ENCODE measurements at places on chromosomes 3 and 15.

DNA sequence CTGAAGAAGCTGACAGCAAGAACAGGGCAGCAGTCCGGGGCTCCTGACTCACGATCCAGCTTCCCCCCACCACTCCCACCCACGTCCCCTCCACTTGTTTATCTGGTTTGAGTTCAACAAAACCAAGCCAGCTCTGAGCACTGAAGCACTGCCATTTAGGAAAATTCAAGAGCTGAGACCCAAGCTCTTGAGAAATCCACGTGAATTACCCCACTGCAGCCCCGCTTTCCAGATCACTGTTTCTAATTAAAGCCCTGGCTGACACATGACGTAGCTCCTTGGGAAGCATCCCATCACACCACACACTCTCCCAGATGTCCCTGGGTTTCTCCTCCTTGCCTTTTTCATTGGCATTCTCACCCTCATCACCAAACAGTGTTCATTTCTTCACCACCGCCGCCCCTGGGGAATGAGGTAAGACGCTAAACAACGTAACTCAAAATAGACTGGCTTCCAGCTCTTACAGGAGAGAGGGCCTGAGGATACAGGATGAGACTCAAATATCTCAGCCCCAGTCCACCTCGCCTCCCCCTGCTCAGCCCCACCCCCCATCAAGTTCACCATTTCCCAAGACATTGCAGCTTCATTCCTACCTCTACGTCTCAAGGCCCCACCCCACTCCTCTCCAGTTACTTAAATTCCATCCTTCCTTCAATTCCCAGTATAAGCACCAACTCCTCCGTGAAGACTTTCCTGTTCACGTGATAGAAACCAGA is 95.4 kb downstream of the SRGAP3 start:
- H3K36me3 ChIP-seq, result no peaks in the 10 kb centered on the region
- DNase-seq, result peak; percentile 69
- H3K4me3 ChIP-seq, result no peak overlapping the region

- no peak overlapping the region for H3K4me3 ChIP-seq
- H3K36me3 ChIP-seq, result no peaks in the 10 kb centered on the region
- H3K27me3 ChIP-seq, result no peaks in the 10 kb centered on the region
- H3K4me1 ChIP-seq, result peaks cover 13% of the 10 kb centered on the region
Observed at GRCh38 chr3:4419386-4419785, 47.7 kb downstream of the SUMF1 start.

DNA sequence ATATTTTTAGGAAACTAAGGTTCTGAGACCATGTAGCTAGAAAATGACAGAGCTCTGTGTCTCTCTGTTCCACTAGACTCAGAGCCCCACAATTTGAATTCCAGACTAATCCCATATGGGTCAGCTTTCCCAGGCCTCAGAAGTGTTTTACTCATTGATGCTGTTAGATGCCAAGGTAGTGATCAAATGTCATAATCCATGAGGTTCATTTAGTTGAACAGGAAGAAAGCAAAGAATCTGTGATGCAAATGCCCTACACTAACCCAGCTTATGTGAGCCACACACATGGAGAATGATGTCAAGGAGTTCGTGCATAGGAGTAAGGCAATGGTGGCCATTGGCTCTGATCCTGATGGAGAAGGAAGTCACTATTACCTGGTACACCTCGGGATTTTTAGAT is 363.4 kb upstream of the RARB start:
- no peak for DNase-seq
- no peaks in the 10 kb centered on the region for H3K27me3 ChIP-seq
- no peaks in the 10 kb centered on the region for H3K4me1 ChIP-seq
- no peak overlapping the region for H3K27ac ChIP-seq

DNA sequence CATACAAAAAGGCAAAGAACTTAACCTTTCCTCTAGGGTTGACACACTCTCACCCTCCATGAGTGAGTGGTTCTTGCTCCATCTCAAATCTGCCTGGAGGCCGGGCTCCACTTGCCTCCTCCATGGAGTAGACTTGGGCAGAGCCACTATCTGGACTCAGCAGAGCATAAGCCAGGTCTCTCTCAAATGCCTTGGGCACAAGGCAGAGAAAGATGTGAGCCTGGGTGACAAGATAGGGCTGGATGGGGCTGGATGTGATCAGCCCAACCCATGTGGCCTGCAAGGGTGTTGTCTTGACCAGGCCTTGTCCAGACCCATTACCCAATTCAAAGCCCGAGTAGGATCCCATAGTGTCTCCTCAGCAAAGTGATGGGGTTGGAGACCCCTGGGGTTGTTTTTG is 4.2 kb upstream of the RPL29 start:
- H3K27ac ChIP-seq, result no peak overlapping the region
- H3K4me3 ChIP-seq, result no peak overlapping the region
- peaks cover 3% of the 10 kb centered on the region for H3K4me1 ChIP-seq
- no peaks in the 10 kb centered on the region for H3K27me3 ChIP-seq

GRCh38 chr15:57133127-57133968 is 214.9 kb downstream of the TCF12 start:
- H3K27me3 ChIP-seq, result no peaks in the 10 kb centered on the region
- no peaks in the 10 kb centered on the region for H3K4me1 ChIP-seq
- H3K27ac ChIP-seq, result no peak overlapping the region
- H3K4me3 ChIP-seq, result no peak overlapping the region
- DNase-seq, result no peak
- H3K36me3 ChIP-seq, result no peaks in the 10 kb centered on the region

DNA sequence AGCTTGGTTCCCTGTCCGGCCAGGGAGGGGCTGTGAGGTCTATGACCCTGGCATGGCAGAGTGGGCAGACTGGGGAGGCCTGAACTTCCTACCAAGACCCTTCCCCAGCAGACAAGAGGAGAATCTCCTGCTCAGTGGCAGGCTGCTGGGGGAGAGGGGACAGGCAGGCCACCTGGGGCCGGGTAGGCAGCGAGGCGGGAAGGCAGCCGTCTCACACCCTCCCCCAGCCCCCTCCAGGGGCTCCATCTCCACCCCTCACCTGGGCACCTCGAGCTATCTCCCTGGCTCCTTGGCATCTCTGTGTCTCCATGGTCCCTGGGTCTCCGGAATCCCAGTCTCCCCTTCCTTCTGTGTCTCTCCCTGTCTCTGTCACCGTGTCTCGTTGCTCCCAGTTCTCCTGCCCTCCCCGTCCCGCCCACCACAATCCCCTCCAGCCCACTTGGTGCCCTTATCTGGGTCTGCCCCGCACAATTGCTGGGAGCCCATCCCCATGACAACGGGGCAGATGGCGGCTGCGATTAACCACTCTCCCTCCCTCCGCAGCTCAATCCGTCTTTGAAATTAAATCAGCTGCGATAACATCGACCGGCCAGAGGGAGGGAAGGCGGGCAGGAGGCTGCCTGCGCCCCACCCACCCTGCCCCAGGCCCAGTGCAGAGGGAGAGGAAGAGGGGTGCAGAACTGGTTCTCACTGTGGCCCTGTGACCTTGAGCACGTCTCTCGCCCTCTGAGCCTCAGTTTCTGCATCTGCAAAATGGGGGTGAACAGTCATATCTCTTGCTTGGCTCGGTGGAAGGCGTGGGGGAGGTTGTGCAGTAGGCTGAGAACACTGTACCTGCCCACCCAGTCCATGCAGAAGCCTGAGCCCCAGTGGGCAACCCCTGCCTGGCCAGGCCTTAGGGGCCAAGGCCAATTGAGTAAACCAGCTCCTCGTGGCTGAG is 9.6 kb downstream of the DNAJB8 start:
- no peaks in the 10 kb centered on the region for H3K27me3 ChIP-seq
- DNase-seq, result no peak
- no peak overlapping the region for H3K4me3 ChIP-seq
- no peaks in the 10 kb centered on the region for H3K4me1 ChIP-seq
- no peak overlapping the region for H3K27ac ChIP-seq

DNA sequence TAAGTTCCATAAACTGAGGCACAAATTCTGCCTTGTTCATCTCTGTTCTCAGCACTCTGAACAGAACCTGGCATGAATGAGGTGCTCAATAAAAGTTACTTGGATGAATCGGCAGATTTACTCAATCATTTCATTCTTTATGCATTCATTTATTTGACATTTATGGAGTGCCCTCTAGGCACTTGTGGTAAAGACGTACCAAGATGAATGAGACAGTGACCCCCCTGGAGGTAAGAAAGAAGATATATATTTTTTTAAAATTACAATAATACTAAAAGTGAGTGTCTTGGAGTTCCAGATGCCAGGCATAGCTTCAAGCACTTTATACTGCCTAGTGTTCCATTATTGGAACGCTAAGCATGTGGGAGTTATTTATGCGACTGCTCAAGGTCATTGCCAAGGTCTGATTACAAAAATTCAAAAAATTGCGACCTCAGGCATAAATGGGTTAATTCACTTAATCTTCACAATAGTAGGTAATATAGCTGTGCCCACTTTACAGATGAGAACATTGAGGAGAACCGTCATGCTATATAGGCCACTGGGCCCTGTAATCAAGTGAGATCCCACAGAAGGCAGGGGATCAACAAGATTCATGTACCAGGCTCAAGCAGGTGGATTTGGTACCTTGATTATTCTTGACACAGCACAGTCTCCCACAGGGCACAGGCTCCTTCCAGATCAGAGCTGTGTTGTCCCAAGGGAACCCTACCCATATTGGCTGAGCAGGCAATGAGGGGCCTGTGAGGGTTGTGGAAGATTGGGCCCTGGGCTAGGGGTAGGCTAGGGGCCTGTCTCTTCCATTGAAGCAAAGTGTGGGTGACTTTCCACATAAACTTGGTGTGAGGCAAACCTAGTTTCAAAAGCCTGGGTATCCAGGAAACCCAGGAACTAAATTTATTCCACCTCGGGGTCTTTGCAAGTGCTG is 10.7 kb downstream of the XIRP1 start:
- H3K4me1 ChIP-seq, result peaks cover 37% of the 10 kb centered on the region
- H3K27me3 ChIP-seq, result no peaks in the 10 kb centered on the region
- no peak for DNase-seq
- peak overlapping the region; percentile 94 for H3K27ac ChIP-seq
- no peak overlapping the region for H3K4me3 ChIP-seq
- H3K36me3 ChIP-seq, result no peaks in the 10 kb centered on the region

GRCh38 chr15:73716417-73716816 is 32.2 kb downstream of the CD276 start:
- no peak overlapping the region for H3K27ac ChIP-seq
- H3K4me3 ChIP-seq, result no peak overlapping the region
- peaks cover 13% of the 10 kb centered on the region for H3K36me3 ChIP-seq
- no peak for DNase-seq
- H3K27me3 ChIP-seq, result no peaks in the 10 kb centered on the region
- H3K4me1 ChIP-seq, result no peaks in the 10 kb centered on the region

GRCh38 chr3:21942328-21942727 is 191.3 kb upstream of the ZNF385D start:
- no peak for DNase-seq
- H3K27me3 ChIP-seq, result no peaks in the 10 kb centered on the region
- H3K27ac ChIP-seq, result no peak overlapping the region

DNA sequence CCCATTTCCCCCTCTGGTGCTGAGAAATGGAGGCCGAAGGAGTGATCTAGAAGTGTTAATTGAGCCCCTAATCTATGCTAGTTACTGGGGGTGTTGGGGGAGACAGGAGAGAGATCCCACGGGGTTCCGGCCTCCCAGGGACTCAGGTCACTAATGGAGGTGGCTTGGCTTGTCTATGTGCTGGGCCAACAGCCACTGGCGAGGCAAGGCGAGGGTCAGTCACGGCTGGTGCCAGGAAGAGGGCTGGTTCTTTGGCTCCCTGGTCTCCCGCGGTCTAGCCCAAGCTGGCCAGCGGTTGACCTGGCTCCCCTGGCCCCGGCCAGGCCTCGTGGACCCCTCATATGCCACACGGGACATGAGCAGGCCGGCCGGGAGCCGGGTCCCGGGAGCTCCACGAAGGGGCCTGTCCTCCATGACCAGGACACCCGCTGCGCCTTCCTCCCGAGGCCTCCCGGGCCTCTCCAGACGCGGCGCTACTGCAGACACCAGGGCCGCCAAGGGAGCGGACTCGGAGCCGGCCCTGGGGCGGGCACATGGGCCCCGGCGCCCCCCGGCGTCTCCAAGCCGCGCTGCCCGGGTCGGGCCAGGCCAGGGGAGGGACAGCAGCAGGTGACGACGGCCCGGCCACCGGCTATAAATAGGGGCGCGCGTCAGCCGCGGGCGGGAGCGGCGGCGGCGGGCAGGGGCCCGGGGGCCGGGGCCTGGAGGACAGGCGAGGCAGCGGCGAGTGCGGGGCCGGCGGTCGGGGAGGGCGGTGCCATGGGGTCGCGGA is at the start of gene ALPK3:
TSS of gene ALPK3 (plus strand) at position 663 of the 772 bp plus-strand sequence. CDS start at position 760, 97 bp downstream.
- peaks cover 40% of the 10 kb centered on the region for H3K4me1 ChIP-seq
- H3K36me3 ChIP-seq, result no peaks in the 10 kb centered on the region
- H3K27me3 ChIP-seq, result no peaks in the 10 kb centered on the region
- peak within 1 kb of the TSS; percentile 98 for H3K27ac ChIP-seq
- H3K4me3 ChIP-seq, result peak within 1 kb of the TSS; percentile 77

DNA sequence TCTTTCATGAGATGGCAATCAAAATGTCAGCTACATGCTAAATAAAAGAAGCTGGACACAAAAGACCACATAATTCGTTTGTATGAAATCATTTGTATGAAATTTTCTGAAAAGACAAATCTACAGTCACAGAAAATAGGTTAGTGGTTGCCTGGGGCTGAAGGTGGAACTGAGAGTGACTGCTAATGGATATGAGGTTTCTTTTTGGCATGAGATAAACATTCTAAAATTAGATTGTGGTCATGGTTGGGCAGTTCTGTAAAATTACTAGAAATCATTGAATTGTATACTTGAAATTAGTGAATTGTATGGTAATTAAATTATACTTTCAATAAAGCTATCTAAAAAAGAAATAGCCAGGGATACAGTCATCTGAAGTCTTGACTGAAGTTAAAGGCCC is 2.7 kb upstream of the DMXL2 start:
- no peaks in the 10 kb centered on the region for H3K4me1 ChIP-seq
- no peak overlapping the region for H3K27ac ChIP-seq
- no peak for DNase-seq
- H3K36me3 ChIP-seq, result no peaks in the 10 kb centered on the region
- no peaks in the 10 kb centered on the region for H3K27me3 ChIP-seq

DNA sequence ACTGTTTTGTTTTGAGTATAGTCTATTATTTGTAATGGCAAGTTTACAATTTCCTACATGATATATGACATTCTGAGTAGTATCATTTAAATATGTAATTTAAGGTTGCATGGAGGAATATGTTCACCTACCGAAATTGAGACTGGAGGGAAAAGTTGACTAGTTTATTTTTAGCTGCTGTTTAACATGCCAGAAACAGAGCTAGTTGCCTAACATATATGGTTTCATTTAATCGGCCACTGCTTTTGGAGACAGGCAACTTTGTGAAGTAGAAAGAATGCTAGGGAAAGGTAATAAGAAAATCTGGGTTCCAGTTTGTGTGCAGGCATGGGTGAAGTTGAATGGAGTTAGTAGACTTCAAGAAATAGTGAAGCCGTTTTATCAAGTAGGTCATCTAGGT is 342.1 kb upstream of the CBLB start:
- H3K4me1 ChIP-seq, result no peaks in the 10 kb centered on the region
- no peaks in the 10 kb centered on the region for H3K27me3 ChIP-seq
- no peaks in the 10 kb centered on the region for H3K36me3 ChIP-seq
- no peak for DNase-seq
- H3K4me3 ChIP-seq, result no peak overlapping the region

DNA sequence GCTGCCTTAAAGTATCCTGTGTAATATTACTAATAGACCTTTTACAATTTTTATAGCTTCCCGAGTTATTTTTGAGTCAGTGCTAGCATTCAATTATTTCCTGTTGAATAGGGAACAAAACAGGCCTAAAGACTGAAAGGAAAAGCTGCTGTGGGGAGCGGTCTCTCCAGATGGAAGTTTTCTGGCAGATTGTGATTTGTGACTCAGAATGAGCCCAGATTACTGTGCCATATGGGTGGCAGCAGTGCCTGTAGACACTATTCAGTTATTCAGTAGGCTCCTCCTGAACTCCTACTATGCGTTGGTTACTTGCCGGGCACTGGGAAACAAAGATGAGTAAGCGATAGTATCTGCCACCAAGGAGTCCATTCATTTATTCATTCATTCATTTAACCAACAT is 211.8 kb downstream of the CHST2 start:
- H3K27me3 ChIP-seq, result no peaks in the 10 kb centered on the region
- no peak for DNase-seq
- no peak overlapping the region for H3K4me3 ChIP-seq
- no peaks in the 10 kb centered on the region for H3K4me1 ChIP-seq
- no peaks in the 10 kb centered on the region for H3K36me3 ChIP-seq
